ENCODE measurements at places on chromosomes 13 and 19. TPM values are rescaled to one million over a fixed set of nuclear protein-coding genes. Genes with fewer than 3 reads are reported as not detected.

The HIPK4 gene
- not detected for total RNA-seq

- no peak for DNase-seq
Observed at GRCh38 chr13:83183439-83184149, 698.7 kb downstream of the SLITRK1 start.

DNA sequence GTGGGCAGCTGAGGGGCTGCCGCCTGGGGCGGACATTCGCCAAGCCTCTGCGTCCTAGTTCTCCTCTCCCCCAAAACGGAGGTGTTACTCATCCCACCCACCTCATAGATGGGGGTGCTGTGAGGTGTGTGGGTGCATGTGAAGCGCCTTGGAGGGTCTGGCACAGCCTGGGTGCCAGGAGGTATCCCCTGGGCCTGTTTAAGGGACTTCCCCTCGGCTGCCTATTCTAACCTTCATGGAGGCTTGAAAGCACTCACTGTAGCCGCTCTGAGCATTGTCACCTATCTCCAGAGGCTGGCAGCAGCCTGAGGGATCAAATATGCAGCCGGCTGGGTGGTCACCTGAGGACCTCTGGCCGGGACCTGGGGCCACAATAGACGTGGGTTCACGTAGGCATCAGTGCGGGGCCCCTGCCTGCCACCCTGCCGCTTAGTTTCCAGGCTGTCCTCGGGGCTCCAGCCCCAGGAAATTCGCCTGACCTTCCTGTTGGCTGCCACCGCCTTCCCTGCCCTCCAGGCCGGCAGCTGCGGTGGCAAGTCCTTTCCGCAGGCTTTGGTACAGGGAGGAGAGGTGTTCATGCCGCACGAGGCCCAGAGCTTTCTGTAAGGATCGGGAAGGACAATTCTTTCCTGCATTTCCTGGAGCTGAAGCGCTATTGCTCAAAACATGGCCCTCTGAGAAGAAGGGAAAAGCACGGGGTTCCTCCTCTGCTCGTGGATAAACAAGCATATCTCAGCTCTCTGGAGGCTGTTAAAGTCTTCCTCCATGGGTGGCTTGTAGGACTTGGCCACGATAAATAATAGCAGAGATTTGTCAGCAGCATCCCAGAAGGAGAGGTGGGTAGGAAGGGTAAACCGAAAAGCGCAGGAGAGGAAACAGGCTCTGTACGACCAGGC, 4.6 kb downstream of the COL4A2 start:
- DNase-seq = no peak

DNA sequence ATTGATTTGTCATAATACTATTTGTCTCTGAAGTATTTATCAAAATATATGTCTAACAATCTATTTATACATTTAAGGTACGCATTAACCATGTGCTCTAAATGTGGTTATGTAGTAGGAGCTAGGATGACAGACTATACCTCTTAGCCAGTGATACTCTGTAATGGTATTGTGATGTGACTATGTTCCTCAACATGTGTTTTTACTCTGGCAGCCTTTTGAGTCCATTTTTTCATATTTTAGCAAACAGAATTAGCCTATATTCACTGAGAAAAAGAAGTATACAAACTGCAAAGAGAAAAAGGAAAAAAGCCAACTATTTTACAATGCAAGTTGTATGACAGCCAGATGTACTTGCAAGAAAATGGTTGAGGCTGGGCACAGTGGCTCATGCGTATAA, 26.7 kb downstream of the MAB21L1 start:
- no peak for DNase-seq

DNA sequence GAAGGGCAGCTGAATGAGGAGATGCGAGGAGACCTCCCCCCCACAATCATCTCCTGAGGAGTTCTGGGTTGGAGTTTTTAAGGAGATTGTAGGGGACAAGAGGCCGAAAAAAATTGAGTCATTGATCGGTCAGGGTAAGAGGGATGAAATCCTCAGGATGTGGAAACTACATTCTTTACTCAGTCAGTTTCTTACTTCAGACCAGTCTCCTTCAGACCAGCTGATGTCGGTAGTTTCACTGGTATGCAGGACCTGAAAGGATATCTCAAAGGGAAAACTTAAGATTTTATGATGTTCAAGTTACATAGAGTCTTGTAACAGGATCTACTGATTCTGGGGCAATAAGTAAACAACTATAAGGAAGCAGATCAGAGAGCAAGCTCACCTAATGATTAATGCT, 51.7 kb upstream of the RFXAP start:
- no peak for DNase-seq

GRCh38 chr13:76790526-76790925, 95.7 kb downstream of the KCTD12 start:
- DNase-seq = no peak

GRCh38 chr13:113358653-113359190, 5.2 kb downstream of the GRTP1 start:
- no peak for DNase-seq

The OR7D2 gene
- not detected for total RNA-seq

The ITGBL1 gene
- 8.5 TPM for total RNA-seq

- no peak for DNase-seq
Observed at GRCh38 chr19:41597600-41598041, 21.7 kb downstream of the CEACAM21 start.

DNA sequence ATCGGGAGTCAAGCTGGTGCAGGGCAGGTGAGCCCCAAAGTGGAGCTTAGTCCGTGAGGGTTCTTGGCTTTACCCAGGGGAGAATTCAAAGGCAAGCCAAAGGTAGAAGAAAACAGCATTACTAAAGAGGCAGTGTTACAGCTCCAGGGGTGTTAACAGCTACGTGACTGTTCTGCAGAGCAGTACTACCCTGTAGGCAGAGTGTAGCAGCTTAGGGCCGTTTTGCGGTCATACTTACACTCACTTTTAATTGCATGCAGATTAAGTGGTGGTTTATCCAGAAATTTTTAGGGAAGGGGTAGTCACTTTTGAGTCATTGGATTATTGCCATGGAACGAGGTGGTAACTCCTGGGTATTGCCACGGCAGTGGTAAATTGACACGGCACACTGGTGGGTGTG, 482.2 kb downstream of the SLITRK5 start:
- no peak for DNase-seq

DNA sequence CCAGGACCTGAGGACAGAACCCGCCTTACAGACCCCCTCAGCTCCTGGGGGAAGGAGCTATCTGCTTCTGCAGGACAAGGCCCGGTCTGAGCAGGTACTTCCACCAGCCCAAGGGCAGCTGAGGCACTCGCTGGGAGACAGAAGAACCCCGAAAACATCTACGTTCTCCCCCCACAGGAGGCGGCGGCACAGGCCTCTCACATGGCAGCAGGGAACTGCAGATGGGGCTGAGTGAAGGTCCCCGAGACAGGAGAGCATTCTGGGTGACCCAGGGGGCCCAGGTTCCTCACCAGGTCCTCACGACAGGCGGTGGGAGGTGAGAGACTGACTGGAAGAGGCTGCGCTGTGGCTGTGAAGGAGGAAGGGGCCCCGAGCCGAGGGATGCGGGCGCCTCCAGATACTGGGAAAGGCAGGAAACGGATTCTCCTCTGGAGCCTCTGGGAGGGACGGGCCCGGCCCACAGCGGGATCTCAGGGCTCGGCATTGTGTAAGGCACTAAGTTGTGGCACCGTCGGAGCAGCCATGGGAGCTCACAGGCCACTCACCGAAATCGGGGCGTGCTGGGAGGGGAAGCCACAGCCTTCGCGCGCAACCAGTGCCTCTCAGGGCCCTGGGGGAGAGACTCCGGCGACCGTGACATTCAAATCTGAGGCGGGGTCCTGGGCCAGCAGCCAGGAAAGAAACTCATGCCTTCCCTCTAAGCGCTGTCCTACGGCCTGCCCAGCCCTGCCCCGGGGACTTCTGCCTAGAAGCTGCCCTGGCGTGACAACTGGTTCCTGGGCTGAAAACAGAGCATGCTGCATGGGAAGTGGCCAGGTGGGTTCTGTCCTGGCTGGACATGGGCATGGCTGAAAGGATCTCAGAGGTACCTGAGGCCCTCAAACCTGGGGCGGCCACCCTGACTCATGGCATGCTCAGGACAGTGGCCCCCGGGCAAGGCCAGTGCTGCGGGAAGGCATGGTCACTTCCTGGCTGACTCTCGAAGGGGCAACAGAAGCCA, 14.0 kb downstream of the RPL36 start:
- no peak for DNase-seq

The PRODH2 gene
- total RNA-seq = not detected

DNA sequence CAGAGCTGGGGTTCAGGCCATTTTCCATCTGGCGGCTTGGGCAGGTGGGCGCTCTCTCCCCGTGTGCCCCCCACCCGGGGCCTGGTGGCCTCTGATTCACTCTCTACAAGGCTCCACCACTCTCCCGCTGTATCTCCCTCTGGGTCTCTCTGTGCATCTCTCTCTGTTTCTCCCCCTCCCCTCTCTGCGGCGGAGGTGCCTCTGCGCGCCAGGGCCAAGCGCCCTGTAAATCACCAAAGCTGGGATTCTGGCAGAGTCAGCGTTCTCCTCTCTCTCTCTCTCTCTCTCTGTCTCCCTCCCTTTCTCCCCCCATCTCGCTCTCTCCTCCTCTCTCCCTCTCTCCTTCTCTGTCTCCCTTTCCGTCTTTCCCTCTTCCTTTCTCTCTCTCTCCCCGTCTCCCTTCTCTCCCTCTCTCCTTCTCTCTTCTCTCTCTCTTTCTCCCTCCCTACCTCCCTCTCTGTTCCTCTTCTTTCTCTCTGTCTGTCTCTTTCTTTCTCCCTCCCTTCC, 3.9 kb downstream of the NFIC start:
- DNase-seq = no peak

DNA sequence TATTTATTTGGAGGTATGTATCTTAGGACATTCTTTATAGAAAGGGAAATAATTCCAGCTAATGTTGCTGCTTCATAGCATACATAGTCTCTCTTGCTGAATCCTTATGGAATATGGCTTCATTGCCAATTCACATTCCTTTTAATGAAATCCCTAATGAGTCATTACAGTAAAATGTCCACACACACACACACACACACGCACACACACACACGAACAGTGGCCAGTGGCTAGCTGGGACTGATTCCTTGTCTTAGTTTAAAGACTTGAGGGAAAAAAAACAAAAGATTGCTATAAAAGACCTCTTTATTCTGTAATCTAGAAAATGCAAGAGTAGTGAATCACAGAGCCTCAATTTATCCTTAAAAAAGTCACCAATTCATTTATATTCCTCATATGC, 301.6 kb downstream of the SLITRK6 start:
- DNase-seq = no peak

- no peak for DNase-seq
Observed at GRCh38 chr19:30109565-30109964, 167.5 kb downstream of the URI1 start.

DNA sequence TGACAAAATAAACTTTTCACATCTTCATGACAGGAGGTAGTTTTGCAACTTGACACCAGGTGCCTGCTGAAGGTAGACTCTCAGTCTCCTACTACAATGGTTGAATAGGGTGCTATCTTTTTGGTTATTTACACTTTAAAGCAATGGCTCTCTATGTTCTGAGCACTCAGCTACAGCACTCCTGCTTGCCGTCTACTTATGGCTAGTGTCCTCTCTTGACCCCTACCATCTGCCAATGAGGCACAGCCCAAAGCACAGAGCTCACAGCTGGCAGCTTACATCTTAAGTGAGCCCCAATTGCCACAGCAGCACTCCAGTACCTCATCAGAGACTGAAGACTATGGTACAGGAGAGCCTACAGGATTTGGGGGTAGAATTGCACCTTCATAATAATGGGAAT, 11.4 kb downstream of the ZNF708 start:
- DNase-seq = no peak

DNA sequence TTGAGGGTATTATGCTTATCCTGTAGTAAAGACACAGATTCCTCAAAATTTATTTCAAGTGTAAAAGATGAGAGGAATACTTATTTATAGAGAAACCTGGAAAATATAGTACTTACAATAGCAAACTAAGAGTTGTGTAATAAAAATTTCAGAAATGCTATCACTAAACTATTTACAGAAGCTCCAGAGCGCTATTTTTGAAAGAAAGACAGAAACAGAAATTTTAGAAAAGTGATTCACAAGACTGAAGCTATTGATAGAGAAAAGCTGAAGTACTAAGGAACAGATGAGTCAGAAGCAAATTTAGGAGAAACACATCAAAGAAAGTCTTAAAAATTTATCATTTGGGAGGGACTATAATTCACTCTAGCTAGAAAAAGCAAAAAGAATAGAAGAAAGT, 1174.2 kb downstream of the DIAPH3 start:
- no peak for DNase-seq

DNA sequence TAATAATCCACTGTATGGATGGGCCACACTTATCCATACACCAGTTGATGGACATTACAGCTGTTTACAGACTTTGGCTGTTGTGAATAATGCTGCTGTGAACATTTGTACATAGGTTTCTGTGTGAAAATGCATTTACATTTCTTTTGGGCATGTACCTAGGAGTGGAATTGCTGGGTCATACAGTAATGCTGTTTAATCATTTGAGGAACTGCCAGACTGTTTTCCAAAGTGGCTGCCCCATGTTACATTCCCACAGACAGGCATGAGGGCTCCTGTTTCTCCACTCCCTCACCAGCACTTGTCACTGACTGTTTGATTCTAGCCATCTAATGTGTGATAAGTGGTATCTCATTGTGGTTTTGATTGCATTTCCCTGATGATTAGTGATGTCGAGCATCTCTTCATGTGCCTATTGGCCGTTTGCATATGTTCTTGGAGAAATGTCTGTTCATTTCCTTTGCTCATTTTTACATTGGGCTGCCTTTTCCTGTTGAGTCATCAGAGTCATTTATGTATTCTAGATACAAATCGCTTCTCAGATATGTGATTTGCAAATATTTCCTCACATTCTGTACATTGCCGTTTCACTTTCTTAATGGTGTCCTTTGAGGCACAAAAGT, 12.8 kb downstream of the TMEM255B start:
- no peak for DNase-seq

DNA sequence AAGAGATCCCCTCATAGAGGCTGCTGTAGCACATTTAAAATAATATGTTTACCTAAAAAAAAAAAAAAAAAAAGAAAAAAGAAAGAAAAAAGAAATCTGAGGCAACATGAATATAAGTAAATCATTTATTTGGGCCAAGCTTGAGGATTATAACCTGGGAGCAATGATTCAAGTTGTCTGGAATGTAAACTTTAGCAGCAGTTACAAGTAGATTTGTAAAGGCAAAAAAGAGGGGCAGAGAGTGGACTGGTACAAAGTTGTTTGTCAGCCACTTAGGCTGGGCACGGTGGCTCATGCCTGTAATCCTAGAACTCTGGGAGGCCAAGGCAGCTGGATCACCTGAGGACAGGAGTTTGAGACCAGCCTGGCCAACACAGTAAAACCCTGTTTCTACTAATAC, 11.3 kb downstream of the ZNF43 start:
- DNase-seq = no peak
